ENCODE measurements at places on chromosomes 12 and 14.

- no peak for DNase-seq
These were observed 182.3 kb downstream of the SYNE2 start for GRCh38 chr14:64035143-64035542.

- no peak for DNase-seq
These were observed 6.0 kb downstream of the CDKN1B start for GRCh38 chr12:12723149-12723680.

- no peak for DNase-seq
These were observed 266.0 kb upstream of the CRY1 start for GRCh38 chr12:107359382-107359781.

GRCh38 chr12:203462-204260 lies 10.3 kb downstream of the SLC6A12 start:
- no peak for DNase-seq

- no peak for DNase-seq
These were observed 20.2 kb downstream of the PLEKHD1 start for GRCh38 chr14:69504775-69505174.

DNA sequence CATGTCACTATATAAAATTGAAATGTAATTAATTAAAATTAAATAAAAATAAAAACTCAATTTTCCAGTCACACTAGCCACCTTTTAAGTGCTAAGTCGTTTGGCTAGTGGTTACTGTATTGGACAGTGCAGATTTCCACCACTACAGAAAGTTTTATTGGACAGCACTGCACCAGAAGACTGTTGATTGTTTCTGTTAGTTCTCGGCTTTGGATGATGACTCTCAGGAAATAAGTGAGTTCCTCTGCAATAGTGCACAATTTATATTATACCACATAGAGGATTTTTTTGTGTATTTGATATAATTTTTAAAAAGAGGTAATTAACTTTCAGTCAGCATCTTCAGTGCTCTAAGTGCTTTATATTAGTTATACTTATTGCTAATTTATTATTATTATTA lies 52.7 kb downstream of the FAR2 start:
- no peak for DNase-seq

GRCh38 chr12:115639648-115640012 lies 637.9 kb downstream of the MED13L start:
- DNase-seq: no peak

GRCh38 chr12:116878567-116879508 lies 2.4 kb downstream of the HRK start:
- no peak for DNase-seq

DNA sequence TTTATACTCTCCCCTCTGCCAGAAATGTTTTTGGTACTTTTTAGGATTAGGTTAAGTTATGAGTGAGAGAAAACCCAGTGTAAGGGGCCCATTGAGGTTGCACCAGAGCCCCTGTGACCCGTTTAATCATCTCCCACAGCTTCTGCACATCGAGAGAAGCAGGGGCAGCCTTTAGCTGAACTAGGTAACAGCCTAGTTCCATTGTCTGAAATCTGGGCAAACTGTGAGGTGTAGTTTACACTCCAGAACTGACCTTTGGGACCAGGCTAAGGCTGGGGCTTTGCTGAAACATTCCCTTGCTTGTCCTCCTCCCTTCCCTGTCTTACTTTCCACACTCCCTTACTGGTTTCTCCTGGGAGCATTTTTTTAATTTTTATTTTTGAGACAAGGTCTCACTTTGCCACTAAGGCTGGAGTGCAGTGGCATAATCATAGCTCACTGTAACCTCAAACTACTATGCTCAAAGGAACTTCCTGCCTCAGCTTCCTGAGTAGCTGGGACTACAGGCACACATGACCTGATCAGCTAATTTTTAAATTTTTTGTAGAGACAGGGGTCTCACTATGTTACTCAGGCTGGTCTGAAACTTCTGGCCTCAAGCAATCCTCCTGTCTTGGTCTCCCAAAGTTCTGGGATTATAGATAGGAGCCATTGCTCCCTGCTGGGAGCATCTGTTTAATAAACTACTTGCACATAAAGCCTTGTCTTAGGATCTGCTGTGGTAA lies 25.9 kb upstream of the DHRS2 start:
- DNase-seq: no peak

All from NCI-H1694 (cell line).